BJ (cell line): ENCODE measurements at places on chromosomes 6 and 20.

DNA sequence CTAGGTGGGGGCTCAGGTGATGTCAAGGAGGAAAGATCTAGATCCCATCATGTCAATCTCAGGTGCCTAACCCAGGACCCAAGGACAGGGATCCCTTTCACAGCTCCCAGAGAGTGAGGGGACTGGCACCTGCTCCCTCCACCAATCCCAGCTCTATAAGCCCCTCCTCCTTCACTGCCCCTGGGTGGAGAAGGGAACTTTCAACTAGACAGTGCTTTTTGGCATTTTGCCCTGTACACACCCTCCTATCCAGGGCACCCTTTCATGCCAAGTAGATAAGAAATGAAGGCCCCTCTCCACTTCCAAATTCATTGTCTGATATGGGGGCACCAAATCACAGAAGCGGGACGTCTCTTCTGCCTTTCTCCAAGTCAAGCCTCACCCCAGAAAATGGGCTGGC, 61.6 kb downstream of the MDGA1 start:
- DNase-seq = no peak

DNA sequence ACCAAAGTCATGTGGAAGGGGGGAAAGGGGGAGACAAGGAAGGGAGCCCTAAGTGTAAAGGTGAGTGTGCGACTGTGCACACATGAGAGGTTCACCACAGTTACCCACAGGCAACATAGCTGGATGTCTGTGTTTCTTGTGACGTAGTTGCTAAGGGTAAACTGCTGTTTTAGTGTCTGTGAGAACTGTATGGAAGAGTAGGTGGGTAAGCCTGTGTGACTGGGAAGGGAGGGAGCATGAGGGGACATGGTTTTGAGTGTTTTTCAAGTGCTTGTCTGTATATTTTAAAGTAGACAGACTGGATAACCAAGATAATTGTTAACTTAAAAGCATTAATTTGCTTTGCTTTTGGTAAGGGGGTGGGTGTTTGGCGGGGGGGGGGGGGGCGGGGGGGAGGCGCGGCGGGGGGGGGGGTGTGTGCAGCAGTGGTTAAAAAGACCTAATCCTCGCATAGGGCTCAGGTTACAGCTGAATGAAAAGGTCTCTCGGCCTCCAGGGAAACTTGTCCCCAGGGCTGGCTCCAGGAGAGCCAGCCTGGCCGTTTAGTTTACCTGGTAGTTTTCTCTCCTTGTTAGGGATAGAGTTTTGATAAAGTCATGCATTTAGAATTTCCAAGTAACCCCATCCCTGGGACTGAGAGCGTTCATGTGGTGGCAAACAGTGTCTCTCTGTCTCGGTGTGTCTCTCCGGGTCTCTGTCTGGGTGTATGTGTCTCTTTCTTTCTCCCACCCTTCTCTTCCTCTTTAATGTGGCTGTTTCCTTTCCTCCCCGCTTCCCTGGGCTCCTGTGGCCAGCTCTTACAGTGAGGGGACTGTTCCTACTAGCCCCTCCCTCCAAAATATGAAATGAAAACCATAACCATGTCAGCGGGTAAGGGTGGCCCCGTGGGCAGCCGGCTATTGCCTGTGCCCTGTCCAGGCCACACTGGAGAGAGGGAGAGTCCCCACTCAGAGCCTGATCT, 3.4 kb downstream of the SCUBE3 start:
- DNase-seq = no peak

DNA sequence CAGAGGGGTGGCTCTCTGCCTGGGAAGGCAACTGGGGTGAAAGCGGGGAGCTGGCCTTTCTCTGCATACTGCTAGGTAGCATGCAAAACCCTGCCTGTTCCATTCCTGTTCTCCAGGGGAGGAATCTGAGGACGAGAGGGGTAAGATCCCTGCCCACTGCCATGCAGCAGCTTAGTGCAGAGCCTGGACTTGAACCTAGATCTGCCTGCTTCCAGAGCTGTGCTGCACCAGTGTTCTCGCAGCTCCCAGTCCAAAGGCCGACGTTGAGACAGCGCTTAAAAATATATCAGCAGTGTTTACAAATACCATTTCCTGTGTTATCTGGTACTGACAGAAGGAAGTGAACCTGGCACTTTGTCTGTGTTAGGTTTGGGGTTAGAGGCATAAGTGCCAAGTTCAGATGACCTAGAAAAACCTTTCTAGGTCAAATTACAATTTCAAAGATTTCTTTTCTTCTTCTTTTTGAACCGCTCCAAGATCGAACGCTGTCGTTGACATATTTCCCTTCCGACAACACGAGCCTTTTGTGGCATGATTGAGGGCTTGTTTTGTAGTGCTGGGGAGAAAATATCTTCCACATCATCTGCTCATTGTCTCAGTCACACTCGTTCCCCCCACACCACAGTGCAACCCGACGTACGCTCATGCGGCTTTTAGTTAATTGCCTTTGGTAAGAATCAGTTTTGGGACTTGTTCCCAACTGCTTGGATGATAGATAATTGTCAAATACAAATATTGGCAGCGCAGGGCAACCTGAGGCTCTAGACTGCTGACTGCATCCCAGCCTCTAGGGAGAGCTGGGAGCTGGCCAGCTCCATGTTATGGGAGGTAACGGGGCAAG, 44.6 kb downstream of the TOX2 start:
- no peak for DNase-seq

DNA sequence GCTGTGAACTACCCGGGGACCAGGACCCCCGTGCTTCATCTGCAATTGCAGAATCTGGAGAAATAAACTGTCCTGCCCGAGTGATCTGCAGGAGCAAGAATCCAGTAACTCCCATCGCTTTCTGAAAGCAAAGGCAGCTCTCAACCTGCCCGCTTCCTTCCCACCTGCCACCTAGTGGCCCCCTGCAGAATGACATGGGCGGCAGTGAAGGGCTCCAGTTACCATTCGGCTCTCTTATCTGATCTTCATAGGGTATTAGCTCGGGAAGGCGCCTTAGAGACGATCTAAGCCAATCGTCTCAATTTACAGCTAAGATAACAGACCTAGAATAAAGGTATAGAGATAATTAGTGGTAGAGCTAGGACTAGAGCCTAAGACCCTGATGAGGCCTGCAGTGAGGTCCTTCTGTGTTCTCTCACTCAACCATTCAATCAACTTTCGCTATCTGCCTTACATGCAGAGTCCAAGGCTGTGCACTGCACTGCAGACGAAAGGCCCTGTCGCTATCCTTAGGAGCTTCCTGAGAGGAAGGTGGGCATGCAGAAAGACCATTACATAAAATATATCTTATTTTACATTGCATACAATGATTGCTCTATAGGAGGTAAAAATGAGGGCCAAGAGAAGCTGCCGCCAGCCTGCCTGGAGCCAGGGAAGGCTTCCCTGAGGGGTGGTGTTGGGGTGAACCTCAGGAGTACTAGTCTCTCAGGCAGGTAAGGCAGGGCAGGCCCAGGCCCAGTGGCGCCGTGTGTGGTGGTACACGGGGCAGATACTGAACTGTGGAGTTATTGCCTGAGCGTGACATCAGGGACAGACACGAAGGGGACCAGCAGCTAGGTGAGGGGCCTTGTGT, 7.1 kb upstream of the PSMG4 start:
- DNase-seq = peak; percentile 26

DNA sequence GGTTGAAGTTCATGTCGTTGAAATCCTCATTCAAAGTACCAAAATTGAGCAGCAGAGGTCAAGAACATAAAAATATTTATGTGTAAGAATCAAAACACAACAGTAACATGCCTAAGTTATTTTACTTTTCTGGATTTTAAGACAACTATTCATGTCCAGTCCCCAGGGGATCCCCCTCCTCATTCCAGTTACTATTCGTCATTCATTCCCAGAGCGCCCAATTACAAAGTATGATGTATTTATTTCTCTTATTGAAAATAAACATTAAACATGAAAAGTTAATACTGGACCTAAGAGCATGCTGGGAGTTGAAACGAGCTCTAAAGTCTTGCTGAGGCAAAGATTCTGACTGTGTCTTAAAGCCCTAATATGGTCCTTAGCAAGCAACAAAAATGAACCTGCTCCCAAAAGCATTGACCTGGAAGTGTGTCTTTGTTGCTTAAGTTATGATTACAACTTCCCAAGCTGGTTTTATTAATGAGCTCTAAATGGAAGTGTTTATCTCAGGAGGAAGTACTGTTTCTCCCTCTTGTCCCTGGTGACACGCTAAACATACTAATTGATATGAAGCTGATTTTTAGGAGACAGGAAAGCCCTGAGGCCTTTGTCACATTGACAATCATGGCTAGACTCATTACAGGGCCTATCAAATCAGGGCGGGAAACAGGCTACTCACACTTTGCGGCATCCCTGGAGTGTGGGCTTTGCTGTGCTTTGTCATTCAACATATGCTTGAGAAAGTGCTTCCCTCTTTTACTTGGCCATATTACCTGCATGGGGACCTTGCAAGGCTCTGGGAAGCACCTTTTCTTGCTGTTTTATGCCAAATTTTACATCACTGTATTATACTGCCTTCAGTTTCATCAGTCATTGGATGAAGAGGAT, 192.2 kb upstream of the DTNBP1 start:
- DNase-seq = no peak

DNA sequence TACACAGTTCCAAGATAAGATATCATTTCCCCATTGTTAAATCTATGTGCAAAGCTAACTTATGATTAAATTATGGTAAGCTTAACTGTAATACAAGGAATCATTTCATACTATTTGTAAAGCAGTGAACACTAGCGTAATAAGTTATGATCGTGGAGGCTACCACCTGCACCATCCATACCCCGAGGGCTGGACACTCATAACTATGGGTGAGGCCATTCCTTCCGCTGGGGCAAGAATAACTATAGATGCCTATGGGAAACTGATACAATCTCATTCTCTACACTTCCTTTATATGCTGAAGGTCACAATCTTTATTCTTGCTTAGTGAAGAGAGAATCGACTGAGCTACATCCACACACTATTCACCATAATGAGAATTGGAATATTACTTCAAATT, 916.0 kb upstream of the FLRT3 start:
- DNase-seq = no peak

DNA sequence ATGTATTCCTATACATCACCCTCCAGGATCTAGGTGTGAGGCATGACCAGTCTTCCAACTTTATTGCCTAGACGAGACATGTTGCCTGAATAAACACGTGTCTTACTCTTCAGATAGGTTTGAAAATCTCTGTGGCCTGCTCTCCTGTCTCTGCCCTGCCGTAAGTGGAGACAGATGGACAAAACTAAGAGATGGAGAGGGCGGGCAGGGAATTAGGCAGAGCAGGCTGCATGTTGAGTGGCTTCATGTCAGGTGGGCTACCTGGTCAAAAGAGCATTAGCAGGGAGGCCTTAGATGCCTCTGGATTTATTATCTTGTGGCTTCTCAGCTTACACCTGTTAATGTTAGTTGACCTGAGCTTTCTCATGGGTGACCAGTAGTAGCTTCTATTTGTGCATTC, 59.0 kb upstream of the TULP4 start:
- no peak for DNase-seq

DNA sequence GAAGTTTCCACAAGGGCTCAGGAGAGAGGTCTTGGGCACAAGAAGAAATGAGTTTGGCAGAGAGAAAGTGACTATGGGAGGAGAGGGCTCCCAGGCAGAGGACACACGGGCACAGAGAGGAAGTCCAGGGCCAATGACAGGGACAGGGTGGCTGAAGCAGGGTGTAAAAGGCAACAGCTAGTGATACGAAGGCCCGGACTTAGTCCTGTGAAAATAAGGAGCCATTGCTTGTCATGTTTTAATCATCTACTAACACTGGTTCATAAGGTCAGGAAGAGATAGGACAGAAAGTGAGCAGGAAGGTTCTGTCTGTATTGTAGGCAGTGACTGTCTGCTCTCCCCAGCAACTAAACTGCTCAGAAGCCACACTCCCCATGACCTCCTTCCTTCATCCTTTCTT, 204.7 kb upstream of the SHLD1 start:
- no peak for DNase-seq

DNA sequence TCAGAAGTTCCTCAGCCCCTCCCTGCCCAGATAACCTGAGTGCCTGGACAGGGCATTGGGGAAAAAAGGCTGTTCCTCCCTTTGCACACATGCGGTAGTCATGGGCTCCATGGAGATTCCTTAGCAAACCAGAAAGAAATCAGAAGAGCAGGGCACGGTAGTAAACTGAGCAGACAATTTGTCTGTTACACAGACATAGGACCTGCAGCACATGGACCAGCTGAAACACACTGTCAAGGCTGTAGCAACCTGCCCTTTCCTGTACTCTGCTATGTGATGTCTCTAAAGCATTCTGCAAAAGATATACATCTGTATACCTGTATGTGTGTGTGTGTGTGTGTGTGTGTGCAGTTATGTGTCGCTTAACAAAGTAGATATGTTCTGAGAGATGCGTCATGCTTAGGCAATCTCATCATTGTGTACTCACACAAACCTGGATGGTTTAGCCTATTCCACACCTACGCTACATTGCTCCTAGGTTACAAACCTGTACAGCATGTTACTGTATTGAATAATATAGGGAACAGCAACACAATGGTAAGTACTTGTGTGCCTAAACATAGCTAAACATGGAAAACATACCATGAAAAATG, 44.4 kb upstream of the BMP5 start:
- DNase-seq = no peak

DNA sequence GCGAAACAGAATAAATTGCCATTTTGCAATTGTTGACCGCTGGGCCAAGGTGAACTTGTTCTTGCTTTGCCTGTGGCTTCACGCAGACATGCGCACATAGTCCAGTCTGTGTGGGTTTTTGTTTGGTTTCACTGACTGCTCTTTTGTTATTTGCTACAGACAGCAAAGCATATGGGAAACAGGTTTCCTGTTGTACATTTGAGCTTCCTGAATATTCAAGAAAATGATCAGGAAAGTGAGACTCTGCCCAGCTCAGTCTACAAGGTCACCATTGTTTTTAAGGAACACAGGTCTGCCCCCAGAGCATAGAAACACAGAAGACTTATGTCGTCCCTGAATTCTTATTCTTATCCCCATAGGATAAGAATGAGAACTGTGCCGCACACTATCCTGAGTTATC, 55.6 kb downstream of the SASH1 start:
- DNase-seq = no peak

DNA sequence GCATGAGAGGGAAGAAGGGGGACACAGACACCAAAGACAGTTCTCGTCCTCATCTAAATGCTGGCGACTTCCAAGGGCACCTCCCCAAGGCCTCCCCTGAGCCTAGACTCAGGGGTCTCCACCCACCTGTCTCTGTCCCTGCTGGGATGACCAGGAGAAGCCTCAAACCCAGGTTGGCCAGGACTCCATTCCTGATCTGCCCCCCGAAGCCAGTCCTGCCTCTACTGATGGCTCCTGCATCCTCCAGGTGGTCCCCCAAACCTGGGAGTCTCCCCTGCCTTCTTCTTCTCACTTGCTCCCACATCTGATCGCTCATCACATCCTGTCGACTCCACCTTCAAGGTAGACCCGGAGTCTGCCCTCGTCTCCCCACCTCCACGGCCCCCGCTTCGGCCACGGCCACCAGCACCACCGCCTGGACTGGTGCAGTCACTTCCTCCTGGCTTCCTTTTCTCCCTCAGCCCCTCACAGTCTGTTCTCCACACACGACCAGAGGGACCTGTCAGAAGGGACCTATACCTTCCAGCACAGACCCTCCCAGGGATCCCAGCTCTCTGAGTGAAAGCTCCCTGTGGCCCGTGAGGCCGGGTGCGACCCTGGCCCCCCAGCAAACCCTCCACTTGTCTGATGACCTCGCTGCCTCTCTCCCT, 92.1 kb downstream of the CEBPB start:
- no peak for DNase-seq
